ENCODE measurements at places on chromosomes 11 and 22.

- no peak for DNase-seq
These were observed 1349.8 kb upstream of the RAG2 start for GRCh38 chr11:37947821-37948220.

GRCh38 chr22:22168190-22168940 is 76.2 kb upstream of the VPREB1 start:
- DNase-seq = no peak

DNA sequence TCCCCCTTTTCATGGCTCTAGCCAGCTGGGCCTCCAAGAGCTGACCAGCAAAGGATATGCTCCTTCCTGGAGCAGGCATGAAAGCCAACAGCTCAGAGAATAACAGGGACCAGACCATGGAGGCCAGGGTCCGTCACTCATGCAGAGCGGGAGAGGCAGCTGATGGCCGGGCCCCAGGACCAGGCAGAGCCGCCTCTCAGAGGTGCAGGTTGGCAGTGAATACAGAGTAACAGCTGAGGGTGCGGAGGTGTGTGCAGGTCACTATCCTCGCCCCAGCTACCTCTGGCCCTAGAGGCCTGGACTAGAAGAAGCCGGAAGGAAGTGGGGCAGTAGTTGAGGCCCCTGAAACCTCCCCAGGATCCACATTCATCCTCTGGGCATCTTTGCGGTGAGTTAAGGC is 1377.3 kb downstream of the TBC1D22A start:
- no peak for DNase-seq

GRCh38 chr11:59560290-59560701 is 49.0 kb downstream of the OR4D9 start:
- DNase-seq = no peak

- no peak for DNase-seq
These were observed 4.8 kb upstream of the CKAP5 start for GRCh38 chr11:46850829-46851380.

GRCh38 chr11:63554877-63555223 is 8.3 kb downstream of the PLAAT2 start:
- no peak for DNase-seq

- DNase-seq = no peak
These were observed 69.7 kb upstream of the SEPTIN5 start for GRCh38 chr22:19644314-19645223.

DNA sequence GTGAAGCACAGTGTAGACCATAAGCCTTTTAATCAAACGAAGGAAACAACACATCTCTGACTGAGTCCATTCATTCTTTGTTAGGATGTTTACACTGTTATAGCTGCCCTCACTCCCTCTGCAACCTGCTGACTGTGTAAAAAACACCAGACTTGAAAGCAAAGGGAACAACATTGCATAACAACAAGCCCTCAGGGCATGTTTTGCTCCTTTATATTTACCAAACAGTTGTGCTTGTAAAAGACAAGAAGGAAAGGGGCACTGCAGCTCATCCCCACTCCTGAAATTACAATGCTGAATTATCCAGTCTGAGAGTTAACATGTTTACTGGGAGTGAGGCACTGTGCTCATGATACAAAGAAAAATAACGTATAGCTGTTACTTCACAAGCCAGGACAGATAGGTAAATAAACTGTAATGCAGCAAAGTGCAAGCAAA is 46.4 kb downstream of the RAB30 start:
- DNase-seq = no peak

DNA sequence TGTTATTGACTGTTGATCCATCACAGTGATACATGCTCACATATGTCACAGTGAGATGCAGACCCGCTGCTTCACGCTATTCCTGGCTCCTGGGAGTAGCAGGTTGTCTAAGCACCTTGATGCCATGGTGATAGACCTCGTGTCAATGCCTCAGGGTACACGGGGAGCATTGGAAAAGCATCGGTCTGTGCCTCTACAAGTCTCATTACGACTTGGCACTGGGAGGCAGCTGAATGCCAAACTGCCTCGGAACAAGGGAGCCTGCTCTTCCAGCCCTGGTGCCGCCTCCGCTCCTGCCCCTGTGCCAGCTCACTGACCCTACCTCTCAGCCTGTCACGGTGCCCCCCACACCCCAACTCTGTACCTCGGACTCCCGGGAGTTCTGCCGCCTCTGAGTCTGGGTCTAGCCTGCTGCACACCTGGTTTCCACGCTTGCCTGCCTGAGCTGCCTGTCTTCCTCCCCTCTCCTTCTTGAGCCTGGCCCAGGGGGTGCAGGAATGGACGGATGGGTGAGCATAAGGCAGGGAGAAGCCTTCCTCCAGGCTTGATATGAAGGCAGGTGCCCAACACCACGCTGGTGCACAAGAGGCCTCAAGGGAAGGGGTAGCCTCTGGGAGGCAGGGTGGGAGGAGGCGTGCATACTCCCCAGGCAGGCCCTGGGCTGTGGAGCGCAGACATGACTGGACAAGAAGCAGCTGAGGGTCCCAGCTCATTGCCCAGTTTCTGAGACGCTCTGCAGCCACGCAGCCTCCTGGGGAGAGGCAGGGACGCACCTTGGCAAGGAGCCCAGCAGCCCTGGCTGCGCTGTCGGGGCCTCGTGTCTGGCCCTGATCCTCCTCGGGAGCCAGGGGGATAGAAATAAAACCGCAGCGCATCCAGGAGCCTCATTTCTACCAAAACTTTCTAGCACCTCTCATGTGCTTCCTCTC is 1.8 kb upstream of the NFAM1 start:
- no peak for DNase-seq

- DNase-seq = no peak
These were observed 35.0 kb downstream of the TPBGL start for GRCh38 chr11:75275581-75275980.

- DNase-seq = no peak
These were observed 53.2 kb downstream of the PIK3C2A start for GRCh38 chr11:17154409-17155159.

GRCh38 chr11:81033779-81034540 is 1593.1 kb upstream of the TENM4 start:
- no peak for DNase-seq

DNA sequence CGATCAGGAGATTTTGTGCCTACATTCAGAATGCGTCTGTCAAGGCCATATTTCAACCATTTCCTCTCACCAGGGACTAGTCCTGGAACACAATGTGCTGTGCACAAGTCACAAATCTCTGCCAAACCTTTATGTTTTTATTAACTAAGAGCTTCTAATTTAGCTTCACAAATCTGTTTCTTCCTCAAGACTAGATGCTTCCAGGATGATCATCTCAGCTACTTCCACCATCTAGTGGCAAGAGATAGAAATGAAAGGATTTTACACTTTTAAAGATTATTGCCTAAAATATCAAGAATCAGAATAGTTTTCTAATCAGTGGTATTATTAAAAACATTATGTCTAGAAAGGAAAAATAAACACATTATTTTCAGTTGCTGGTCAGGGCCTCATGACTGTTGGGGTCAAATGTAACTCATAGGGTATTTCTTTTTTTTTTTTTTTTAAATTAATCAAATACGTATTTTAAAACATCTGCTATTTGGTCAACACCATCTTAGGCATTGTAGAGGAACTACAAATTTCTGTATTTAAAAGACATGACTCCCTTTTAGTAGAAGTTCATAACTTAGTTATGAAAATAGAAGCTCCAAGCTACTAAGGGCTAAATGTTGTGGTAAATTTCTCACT is 1102.6 kb downstream of the DLG2 start:
- DNase-seq = no peak

GRCh38 chr11:44011797-44012196 is 36.0 kb upstream of the ACCSL start:
- no peak for DNase-seq

DNA sequence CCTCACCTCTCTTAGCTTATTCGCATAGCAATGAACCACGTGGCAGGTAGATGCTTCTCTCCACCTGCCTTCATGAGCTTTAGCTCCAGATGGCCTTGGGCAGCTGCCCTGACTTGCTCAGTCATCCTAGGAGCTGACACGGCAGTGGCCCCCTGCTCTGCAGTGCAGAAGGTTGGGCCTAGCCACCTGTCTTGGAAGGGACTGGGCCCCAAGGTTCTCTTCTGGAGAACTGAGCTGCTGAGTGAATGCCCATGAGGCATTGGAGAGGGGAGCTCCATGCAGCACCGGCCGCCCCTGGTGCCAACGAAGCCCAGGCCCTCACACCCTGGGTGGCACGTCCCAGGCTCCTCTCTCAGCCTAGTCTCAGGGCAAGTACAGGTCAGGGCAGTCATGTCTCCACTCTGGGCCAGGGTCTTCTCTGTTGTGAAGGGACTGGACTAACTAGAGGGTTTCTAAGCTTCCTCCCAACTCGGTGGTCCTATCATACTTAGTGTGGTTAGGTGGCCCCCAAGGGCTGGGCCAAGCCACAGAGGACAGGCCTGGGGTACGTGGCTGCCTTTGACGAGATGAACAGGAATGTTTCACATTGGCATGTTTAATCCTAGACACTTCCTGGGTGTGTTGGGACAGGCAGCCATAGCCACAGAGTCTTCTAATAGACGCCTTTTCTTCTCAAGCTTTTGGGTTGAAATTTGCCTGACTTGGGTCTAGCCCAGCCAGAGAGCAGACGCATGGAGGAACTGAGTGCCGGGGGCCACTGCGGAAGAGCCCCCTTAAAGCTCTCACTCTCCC is 47.9 kb downstream of the ALX4 start:
- DNase-seq = no peak

DNA sequence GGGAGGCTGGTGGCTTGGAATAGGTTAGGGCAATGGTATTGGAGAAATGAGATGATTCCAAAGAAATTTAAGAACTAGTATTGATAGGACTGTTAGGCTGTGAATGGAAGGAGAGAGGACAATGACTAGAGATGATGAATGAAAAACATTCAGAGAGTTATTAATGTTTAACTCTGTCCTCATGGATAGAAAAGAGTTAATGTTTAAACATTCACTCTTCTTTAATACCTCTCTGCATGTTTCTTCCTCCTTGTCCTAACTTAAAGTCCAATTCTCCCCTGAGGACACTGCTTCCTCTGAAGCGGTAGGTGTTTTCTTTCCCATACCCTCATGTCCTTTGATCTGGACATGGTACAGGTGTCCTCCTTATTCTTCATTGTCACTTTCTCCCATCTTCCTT is 13.4 kb downstream of the CHEK1 start:
- DNase-seq = no peak

DNA sequence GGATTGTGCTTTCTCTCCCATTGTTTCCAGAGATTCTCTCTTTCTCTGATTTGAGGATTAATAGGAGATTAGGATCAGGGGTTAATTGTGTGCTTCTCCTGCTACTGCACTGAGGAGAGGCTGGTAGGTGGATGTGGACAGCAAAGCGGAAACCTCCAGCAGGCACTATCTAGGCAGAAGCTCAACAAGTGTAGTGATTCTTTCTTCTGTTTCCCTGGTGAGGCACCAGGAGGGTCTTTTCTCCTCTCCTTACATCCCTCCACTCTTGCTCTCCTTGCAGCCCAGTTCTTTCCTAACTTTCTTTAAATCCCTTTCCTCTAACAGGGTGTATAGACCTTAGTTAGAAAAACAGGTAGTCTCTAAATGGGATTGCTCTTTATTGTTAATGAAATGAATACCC is 1.9 kb upstream of the ZBTB16 start:
- DNase-seq = no peak

DNA sequence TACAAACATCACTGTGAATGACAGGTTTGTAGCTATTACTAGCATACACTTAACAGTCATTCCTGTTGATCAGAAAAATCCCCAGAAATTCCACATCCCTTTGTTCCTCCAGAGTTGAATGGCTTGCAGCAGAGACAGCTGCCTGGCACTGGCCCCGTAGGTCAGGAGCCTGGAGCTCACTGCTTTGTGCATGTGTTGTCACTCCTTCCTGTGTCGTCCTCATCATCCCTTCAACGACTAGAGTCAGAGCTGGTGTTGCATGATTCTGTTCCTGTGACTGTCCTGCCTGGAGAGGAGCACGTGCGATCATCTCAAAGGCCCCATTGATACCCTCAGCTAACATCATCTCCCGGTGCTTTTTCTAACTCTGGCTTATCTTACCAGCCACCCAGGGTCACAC is 58.3 kb downstream of the LDLRAD3 start:
- DNase-seq = no peak

DNA sequence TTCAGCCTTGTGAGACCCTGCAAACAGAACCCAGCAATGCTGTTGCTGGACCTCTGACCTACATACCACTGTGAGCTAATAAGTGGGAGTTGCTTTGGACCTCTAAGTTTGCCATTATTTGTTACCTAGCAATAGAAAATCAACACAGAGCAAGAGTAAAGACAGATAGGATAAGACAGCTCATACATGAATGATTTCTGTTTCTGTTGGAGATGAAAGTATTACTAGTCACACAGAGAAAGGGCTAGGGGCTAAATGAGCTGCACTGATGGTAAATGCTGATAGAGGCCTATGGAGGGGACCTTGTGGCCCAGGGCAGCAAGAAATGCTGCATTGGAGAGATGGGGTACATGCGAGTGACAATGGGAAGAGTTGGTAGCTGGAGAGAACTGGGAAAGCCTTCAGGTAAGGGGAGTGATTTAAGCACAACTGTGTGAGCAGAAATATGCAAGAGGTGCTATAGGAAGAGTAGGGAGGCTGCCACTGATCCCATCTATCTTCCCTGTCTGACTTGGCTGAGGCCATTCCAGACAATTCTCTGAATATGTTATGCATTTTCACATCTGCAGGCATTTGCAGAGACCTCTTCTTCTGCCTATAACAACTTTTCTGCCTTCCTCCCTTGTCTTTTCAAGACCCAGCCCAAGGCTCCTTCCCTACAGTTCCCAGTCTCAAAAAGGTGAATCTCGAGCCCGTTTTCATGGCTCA is 46.1 kb upstream of the SYN3 start:
- no peak for DNase-seq

DNA sequence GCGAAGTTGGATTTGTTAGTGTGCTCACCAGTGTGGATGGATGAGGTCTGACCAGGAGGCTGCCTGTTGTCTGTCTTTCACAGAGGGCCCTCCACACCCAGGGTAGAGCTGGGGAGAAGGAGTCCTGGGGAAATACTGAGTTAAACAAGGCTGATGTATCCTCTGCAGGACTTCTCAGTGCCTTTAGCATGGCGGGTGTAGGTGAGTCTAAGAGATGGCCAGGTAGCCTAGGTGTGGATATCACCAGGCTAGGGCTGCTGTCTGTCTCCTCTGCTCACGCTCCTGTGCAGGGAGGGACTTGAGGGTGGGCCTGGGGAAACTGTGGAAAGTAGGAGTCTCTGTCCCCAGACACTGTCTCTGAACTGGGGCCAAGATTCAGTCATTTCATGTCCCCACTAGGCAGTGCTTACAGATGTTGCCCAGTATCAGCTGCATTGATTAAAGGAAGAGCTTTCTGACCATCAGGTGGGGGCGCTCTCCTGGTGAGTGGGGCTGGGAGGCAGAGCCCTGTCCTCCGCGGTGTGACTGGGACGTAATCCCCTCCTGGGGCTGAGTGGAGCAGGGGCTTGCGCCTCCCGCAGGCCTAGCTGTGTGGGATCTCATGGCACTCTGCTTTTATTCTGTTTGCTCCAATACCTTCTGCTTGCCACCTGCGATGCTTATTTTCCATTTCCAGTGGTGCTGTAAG is 35.5 kb upstream of the CCDC188 start:
- no peak for DNase-seq

GRCh38 chr11:7520981-7521487 is 7.2 kb downstream of the PPFIBP2 start:
- DNase-seq = no peak

DNA sequence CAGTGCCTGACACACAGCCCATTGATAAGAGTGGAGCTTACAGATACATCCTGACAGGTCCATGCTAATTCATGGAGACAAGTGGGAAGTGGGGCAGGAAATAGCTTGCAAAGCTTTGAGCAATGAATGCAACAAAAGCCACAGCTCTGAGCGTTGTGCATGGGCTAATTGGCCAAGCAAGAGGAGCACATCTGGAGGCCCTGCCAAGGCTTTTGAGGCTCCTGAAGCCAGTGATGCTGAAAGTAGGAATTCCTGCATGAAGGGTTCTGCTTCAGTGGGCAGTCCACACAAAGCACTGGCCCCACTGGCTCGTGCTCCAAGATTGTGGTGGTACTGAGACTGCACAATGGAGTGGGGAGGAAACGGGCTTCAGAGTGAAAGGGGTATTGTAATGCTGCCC is 103.8 kb upstream of the CSNK2A3 start:
- no peak for DNase-seq
